ENCODE measurements at places on chromosomes 6 and 20.

- DNase-seq: no peak
Measured at GRCh38 chr20:64111841-64112641, 4.7 kb upstream of the NPBWR2 start.

- DNase-seq: peak; percentile 50
Measured at GRCh38 chr6:30615219-30615957, 1.7 kb downstream of the PPP1R10 start.

DNA sequence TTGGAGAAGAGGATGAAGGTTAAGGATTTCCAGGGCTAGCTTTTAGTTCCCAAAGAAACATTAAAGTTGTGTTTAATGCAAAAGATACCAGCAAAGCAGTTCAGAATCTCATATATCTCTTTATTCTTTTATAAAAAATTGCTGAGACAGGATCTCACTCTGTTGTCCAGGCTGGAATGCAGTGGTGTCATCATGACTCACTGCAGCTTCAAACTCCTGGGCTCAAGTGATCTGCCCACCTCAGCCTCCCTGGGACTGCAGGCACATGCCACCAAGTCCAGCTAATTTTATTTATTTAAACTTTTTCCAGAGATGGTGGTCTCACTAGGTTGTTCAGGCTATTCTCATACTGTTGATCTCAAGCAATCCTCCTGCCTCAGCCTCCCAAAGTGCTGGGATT is 41.1 kb upstream of the CAP2 start:
- no peak for DNase-seq

GRCh38 chr20:63518351-63518861 is 2.2 kb upstream of the PPDPF start:
- DNase-seq: no peak

- peak; percentile 24 for DNase-seq
Measured at GRCh38 chr6:147222160-147222838, 18.1 kb downstream of the STXBP5 start.

DNA sequence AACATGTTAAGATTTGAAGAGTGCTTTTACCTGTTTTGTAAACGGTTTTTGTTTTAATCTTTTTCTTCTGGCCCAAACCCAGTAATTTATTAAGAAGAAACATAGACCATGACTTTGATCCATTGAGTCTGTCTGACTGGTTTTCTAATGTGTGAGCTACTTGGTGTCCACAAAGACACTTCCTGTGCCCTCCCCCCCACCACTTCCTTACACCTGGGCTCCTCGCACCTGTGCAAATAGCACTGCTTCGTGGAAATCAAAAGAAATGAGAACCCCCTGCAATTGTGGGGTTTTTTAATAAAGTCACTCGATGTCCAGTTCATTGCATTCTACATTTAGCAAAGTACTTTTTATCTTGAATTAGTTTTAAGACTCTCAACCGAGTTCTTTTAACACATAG is 65.5 kb downstream of the SMOC2 start:
- DNase-seq: no peak

DNA sequence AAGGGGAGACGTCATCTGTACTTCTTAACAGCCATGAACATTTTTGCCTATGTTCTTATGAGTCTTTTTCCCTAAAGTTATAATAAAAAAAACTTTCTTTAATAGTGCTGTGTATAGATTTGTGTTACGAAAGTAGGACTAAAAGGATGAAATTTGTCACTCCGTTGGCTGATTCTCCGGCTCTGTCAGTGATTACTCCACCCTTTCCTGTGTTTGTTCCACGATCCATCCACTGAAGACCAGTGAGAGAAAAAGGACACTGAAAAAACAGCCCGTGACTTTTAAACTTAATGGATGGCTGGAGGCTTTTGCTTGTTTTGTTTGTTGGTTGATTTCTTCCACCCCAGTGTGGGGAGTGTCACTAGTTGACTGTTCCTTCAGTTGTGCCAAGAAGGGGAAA is 232.0 kb upstream of the NOX3 start:
- no peak for DNase-seq

GRCh38 chr20:31472395-31473330 is 2.3 kb downstream of the DEFB124 start:
- no peak for DNase-seq

DNA sequence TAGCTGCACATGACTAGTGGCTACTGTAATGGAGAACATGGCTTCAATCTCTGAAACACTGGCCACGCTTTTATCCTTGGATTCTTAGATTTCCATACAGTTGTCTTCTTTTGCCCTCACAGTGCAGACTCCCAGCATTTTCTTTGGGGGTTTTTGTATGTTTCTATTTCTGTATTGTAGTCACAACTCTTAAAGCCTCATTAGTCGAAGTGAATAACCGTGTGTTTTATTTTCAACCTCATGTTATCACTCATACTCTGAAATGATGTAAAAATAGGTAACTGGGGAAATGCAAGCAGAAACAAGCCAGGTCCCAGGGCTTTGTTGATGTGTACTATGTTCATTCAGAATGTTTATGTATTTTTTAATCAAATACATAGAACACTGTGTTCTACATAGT is 162.9 kb downstream of the JARID2 start:
- DNase-seq: no peak

DNA sequence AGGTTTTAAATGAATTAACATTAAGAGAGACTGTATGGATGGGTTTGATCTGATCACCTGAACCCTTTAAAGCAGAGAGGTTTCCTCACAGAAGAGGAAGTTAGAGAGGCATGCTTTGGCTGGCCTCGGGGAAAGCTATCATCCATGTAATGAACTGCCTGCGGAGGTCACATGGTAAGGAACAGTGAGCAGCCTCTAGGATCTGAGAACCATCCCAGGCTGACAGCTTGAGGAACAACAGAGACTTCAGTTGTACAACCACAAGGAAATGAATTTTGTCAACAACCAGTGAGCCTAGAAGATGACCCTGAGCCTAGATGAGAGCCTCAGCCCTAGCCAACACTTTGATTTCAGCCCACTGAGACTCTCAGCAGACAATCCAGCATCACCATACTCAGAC is 2.9 kb upstream of the COL21A1 start:
- no peak for DNase-seq

- no peak for DNase-seq
Measured at GRCh38 chr20:17644451-17644850, 37.6 kb downstream of the RRBP1 start.

GRCh38 chr20:31691646-31692275 is 30.9 kb downstream of the BCL2L1 start:
- no peak for DNase-seq

DNA sequence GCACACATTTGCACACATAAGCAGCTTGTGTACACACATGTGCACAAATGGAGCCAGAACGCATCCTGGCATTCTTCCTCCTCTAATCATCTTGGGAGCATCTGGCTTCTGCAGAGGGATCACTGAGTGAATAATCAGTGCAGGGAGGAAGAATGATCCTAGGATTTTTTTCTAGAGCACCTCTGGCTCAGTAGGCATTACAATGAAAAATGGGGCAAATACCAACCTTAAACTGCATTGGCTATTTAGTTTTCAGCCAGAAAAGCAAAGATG is 205.7 kb upstream of the TCF21 start:
- no peak for DNase-seq

DNA sequence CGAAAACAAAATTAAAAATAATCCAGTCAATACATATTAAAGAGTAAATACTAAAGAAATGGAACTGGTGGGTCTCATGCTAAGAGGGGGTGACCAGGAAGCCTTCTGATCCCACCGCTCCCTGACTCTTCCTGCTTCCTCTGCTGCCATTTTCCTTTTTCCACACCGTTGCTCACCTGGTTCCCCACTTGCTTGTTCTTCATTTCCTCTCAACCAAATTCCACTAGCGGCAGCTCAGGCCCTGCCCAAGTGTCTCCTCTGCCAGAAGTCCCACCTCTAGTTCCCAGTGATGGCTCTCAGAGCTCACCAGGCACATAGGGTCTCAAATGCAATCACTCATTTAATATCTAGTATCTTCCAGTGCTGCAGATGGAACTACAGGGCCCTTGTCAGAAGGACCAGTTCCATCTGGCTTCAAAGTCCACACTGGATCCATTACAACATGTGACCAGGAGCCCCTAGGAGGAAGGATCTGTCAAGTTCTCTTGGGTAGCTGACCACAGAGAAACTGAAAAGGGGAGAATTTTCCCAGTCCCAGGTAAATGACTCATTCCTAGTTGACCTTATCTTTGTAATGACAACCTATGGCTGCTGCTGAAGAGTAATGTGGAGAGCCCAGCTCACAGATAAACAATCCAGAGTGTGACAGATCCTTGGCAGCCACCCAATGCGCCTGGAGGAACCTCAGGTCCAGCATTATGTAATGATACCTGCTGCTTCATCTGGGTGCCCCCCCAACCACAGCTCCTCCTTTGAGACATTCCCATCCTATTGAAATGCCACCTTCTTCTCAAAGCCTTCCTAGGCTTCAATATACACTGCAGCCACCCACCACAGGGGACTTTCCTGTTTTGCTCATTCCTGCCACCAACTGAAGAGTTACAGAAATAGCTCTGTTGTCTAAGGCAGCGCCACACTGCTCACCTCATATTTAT is 38.2 kb downstream of the ELMO2 start:
- no peak for DNase-seq

- DNase-seq: no peak
Measured at GRCh38 chr6:133242637-133243585, 1.8 kb downstream of the EYA4 start.

DNA sequence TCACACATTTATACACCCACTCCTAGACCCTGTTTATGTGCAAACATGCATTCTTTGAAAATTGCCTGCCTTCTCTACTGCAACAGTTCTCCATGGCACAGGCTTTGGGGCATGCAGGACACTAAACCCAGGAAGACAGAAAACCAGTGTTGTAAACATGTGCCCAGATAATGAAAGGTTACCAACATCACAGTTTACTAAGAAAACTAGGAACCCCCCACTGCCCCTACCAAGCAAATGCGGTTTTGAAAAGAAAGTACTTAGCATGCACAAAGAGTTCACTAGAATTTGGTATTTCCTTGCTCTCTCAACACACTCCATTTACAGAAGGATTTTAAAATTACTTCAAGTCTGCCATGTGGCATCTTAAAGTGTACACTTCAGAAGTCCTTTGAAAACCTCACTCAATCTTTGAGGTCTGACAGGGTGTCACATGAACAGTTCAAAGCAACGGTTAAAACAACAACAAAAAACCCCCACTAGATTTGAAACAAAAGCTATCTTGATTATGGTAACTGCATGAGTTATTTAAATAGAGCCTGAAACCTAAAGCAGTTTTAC is 245.0 kb downstream of the GMPR start:
- DNase-seq: peak; percentile 80

- no peak for DNase-seq
Measured at GRCh38 chr6:3232017-3232945, 4.8 kb upstream of the TUBB2B start.

DNA sequence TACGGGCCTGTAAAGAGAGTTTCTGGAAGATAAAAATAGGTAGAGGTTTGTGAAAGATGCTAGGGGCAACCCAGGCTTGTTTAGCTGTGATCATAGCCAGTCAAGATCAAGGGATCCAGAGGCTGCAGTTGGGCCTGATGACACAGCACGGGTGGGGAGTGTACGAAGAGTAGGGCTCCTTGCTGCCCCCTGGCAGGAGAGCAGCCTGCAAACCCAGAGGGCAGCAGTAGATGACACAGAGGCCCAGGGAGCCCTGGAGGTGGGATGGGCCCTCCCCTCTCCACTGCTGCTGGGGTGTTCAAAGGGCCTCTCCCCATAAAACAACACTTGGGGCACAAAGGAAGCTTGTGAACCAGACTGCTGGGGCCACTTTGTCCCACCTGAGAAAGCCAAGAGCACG is 47.2 kb downstream of the VEGFA start:
- DNase-seq: no peak

DNA sequence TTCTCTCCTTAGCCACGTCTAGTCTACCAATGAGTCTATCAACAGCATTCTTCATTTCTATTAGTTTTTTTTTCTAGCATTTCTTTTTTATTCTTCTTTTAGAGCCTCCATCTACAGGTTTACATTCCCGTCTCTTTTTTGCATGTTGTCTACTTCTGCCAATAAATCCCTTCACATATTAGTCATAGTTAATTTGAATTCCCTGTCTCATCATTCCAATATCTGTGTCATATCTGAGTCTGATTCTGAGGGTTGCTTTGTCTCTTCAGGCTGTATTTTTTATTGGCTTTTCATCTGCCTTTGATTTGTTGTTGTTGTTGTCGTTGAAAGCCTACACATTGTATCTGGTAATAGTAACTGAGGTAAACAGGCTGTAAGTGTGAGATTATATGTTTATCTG is 104.6 kb downstream of the HMGCLL1 start:
- no peak for DNase-seq

DNA sequence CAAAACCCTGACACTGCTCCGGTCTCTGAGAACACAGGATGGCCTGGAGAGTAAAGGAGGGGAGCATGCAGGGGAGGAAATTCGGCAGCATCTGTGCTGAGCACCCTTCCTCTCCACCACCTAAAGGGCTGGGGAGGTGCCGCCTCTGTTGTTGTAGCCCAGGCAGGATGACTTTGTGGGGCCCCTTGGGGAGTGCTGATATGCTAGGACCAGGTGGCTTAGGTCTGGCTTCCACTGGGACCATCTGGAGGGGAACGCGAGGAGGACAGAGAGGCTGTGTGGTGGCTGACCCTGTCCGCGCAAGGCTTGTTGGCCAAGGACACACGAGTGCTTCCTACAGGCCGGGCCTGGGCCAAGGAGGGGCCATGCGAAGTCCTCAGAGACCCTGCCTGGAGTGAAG is 9.9 kb upstream of the RPS6KA2 start:
- DNase-seq: no peak

GRCh38 chr6:72913797-72914196 is 291.9 kb downstream of the KCNQ5 start:
- DNase-seq: no peak

DNA sequence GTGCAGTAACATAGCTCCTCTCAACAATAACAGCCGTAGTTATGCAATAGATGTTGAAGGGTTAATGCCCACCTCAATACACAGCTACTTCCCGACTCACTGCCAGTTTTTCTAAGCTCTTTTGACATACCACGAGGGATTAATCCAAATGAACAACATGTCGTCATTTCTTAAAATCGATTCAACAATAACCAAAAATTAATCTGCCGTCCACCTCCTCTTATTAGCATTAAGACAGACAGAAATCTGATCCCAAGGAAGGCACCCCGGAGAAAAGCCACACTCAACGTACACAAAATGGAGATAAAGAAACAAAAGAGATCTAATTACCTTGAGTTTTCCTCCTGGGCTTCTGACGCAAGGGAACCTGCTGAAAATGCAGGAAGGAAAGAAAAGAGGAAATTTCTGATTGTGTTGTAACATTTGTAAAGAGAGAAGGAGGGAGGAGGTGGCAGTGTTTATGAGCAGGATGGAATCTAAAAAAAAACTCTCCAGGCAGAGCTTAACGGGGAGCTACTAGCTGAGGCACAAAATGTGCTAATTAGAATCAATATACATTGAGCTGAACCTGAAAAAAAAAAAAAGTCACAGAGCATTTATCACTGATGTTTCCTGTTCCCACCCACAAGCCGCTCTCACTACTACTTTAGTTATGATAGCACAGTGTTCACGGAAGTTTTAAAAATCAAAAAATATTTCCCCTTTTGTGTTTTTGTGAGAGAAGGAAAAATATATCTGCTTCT is 109.3 kb downstream of the IPCEF1 start:
- DNase-seq: peak; percentile 47

GRCh38 chr6:139547122-139547776 is 172.8 kb upstream of the CITED2 start:
- no peak for DNase-seq
